ENCODE measurements at places on chromosomes 1 and 21.

- peak; percentile 60 for DNase-seq
Observed at GRCh38 chr1:207499573-207499972, 3.6 kb downstream of the CR1 start.

DNA sequence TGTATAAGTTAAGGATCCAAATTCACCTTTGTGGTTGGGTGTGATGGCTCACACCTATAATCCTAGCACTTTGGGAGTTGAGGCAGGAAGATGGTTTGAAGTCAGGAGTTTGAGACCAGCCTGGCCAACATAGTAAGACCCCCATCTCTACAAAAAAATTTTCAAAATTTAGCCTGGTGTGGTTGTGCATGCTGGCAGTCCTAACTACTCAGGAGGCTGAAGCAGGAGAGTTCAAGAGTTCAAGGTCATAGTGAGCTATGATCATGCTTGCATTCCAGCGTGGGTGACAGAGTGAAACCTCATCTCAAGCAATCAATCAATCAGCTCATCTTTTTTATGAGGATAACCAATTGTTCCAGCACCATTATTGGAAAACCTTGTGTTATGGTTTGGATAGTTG lies 16.5 kb upstream of the SLC1A7 start:
- no peak for DNase-seq

- no peak for DNase-seq
Observed at GRCh38 chr1:3664700-3665375, 12.5 kb downstream of the TP73 start.

GRCh38 chr21:44349847-44350772 lies 3.3 kb upstream of the TRPM2 start:
- DNase-seq: peak; percentile 31

DNA sequence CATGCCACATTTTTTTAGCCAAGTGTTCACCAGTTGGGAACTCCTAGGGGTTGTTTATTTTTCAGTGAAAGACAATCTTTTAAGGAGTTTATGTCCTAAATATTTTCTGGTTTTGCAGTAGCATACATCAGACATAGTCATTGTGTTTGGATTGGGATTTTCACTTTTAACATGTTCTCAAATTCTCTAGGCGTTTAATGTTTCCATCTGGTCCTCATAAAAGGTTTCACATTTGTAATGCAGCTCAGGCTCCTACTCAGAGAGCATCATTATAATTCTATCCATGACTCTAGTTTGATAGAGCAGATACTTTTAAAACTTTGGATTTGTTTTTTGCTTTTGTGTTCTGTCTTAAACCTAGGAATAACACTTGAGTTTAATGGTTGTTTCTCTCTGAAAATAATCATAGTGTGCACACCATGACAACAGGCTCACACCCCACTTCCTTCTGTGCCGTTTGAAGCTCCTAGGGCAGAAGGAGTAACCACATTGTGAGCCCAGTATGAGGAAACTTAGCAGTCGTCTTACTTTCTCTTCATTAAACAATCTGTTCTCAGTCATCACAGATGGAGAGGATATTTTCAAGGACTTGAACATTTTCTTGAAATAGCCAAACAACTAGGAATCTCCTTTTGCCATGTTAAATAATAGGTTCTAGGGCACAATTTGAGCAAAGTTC lies 219.6 kb downstream of the PDE4B start:
- no peak for DNase-seq

All from D341Med (cell line).